ENCODE measurements at places on chromosomes 11 and 22. TPM values are rescaled to one million over a fixed set of nuclear protein-coding genes. Genes with fewer than 3 reads are reported as not detected.

SCGB1D2 gene
- not detected for total RNA-seq

TKFC gene
- 67.8 TPM for total RNA-seq

MS4A3 gene
- 0.40 TPM for total RNA-seq

CYTH4 gene
- total RNA-seq: 24.1 TPM

OR51B5 gene
- total RNA-seq: 0.37 TPM

ANKRD13D gene
- 80.5 TPM for total RNA-seq

SSTR3 gene
- 0.06 TPM for total RNA-seq

SLC22A12 gene
- not detected for total RNA-seq

MMP27 gene
- not detected for total RNA-seq

DNA sequence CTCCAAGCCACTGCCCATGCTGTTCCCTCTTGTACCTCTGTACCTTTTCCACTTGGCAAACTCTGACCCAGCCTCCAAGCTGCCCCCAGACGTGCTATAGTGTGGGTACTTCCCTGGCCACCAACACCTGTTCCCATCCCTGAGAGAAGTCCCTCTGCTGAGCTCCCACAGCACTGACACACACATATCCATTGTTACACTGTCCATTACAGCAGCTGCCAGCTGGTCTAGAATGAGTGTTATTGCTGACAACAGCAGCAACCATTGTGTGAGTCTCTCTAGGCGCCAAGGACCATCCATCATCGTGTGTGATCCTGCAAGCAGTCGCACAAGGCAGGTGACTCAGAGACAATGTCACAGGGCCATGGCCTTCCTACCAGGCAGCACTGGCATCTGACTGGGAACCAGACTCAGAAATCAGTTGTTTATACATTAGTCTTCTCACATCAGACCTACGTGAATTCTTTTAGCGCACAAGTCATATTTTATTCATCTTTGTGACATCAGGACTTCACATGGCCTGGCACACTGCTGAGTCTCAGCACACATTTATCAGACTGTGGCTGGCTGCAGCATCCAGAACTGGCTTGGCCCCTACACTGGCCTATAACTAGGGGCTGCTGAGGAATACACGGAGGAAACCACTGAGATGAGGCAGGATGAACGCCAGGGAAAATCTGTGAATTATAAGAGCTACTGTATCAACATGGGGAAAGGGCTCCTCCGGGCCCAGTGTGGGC, 56.4 kb downstream of the SGSM3 start:
- no peak for DNase-seq

- DNase-seq: no peak
These were observed 2.3 kb upstream of the TMEM45B start for GRCh38 chr11:129813231-129813791.

GRCh38 chr11:121889186-121889585, 226.8 kb downstream of the BLID start:
- no peak for DNase-seq

DNA sequence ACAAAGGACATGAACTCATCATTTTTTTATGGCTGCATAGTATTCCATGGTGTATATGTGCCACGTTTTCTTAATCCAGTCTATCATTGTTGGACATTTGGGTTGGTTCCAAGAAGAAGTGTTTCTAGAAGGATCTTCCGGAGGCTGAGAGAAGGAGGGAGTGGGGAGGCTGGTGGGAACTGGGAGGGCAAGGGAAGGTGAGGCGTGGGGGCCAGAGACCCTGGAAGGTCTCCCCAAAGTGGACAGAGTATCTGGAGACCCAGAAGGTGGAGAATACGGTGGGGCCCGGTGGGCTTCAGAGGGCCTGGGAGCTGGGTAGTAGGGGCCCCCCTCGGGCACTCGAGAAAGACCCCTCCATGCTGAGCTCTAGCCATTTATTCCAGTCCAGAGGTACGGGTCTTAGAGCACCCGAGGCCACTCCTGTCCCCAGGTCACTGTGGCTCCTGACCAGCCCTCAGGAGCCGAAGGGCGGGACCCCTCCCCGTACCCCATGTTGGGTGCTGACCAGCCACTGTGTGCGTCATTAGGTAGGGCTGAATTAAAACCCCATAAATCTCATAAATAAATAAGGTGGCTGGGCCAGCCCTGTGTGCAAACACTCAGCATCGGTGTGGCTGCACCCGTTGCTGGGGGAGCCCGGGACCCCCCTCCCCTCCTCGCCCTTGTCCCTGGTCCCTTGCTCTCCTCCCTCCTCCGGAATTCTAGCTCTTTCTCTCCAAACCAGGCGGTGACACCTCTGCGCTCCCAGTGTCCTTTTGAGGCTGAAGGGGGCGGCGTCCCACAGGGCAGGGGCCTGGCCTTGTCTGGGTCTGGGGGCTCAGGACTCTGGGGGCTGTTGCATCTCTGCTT, 38.8 kb upstream of the MUC5AC start:
- no peak for DNase-seq

- DNase-seq: no peak
These were observed 49.9 kb downstream of the BIRC2 start for GRCh38 chr11:102396708-102397563.

DNA sequence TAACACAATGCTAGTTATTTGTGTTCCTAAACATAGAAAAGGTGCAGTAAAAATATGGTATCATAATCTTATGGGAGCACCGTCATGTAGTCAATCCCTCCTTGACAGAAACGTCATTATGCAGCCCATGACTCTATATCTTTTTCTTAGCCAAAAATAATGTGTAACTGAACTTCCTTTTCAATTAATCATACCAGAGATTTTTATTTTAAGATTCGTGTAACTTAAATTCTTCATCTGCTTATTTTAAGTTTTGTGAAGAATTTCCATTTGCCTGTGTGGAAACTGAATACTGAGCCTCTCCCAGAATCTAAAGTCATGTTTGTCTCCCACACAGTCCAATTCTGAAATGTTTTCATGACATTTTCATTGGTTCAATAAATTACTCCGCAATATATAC, 699.1 kb downstream of the KCNA4 start:
- DNase-seq: no peak

DNA sequence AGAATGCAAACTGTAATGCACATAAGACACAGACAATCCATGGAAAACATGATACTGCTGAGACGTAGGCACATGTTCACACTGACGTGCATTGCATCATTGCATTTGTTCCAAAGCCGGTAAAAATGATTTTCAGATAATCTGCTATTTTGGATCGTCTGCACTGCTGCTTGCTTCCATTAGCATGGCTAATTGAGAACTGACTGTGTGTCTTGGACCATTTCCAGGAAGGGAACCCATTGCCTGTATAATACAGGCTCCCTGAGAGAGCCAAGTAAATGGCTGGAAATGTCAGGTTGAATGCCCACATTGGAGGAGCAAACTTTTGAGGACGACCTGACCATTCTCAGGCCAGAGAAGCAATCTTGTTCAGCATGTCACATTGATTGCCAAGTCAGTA, 304.8 kb downstream of the ST3GAL4 start:
- DNase-seq: no peak

- no peak for DNase-seq
These were observed 5.9 kb downstream of the PLXNB2 start for GRCh38 chr22:50301581-50301991.

DNA sequence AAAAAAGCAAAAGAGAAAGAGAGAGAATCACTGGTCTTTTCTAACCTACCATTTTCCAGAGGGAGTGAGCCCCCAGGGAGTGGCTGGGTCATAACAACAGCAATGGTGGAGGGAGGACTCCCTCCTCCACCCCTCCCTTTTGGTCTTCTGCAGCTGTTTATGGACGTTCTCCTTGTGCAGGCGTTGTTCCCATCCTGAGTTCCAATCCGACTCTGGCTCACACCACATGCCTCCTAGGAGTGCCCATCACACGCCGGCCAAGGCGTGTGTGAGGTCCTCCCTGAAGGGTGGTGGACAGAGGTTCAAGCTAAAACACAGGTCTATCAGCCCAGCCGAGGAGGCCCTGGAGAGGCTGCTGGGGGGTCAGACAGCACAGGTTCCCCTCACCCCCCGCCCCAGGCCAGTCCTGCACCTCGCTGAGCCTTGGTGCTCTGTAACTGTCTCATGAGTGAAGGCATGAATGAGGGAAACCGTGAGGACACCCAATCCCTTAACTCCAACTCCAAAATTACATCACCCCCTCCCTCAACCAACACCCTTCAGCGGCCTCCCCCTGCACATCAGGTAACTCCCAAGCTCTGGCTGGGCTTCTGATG, 29.4 kb downstream of the IFT27 start:
- no peak for DNase-seq

DNA sequence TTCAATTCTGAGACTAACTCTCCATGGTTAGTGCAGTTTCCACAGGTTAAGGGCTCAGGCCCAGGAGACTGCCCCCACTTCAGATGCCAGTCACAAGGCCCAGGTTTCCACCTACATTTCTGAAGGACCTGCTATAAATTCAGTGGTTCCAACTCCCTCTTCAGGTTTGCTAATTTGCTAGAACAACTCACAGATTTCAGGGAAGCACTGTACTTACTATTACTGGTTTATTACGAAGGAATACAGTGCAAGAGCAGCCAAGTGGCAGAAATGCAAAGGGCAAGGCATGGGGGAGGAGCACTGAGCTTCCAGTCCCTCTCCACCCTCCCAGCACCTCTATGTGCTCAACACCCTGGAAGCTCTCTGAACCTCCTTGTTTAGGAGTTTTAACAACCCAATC, 39.3 kb upstream of the SPON1 start:
- DNase-seq: no peak

- DNase-seq: no peak
These were observed 50.3 kb downstream of the TRIOBP start for GRCh38 chr22:37747080-37747714.

- no peak for DNase-seq
These were observed 31.3 kb upstream of the DRD2 start for GRCh38 chr11:113506461-113506860.

- DNase-seq: no peak
These were observed 6.7 kb downstream of the DDI1 start for GRCh38 chr11:104043142-104043541.

DNA sequence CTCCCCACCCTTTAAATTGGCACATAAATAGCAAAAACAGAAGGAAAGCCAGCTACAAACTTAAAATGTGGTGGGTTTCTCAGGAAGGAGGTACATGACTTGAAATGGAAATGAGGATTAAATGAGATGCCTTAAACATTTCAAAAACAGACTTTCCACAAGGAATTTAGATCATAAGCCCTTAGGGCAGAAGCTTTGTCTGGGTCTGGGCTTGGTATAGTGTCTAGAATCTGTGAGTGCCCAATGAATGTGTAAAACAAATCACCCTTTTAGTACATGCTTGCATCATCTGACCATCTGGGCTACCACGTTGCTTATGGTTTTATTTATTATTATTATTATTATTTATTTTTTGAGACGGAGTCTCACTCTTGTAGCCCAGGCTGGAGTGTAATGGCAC, 37.1 kb upstream of the CREB3L1 start:
- no peak for DNase-seq

- no peak for DNase-seq
These were observed 116.4 kb downstream of the ARHGAP32 start for GRCh38 chr11:129075757-129076156.

GRCh38 chr11:111663820-111664219, 61.6 kb downstream of the SIK2 start:
- peak; percentile 51 for DNase-seq

- no peak for DNase-seq
These were observed 483.0 kb downstream of the MN1 start for GRCh38 chr22:27318516-27318915.

DNA sequence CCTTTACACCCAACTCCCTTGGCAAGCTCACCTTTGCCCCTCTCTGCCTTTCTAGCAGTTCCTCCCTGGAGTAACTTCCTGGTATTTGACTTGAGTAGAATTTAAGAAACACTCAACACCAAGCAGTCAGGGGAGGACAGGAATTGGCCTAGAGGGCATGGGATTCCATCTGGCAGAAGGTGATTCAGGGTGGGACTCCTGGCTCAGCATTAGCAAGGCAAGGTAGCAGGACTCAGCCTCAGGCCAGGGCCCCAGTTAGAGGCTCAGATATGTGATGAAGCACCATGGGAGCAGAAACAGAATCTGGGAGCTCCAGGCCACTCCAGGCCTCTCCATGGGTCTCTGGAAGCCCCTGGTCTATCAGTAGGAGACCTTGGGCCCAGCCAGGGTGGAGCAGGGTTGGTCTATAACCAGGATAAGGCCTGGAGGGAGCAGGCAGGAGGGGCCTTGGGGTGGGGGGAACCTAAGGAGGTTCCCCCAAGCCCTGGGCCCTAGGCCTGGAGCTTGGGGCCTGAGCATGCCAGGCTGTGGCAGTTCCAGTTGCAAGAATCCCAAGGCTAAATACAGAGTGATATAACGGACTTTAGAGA, 148.2 kb downstream of the PARVA start:
- DNase-seq: no peak

DNA sequence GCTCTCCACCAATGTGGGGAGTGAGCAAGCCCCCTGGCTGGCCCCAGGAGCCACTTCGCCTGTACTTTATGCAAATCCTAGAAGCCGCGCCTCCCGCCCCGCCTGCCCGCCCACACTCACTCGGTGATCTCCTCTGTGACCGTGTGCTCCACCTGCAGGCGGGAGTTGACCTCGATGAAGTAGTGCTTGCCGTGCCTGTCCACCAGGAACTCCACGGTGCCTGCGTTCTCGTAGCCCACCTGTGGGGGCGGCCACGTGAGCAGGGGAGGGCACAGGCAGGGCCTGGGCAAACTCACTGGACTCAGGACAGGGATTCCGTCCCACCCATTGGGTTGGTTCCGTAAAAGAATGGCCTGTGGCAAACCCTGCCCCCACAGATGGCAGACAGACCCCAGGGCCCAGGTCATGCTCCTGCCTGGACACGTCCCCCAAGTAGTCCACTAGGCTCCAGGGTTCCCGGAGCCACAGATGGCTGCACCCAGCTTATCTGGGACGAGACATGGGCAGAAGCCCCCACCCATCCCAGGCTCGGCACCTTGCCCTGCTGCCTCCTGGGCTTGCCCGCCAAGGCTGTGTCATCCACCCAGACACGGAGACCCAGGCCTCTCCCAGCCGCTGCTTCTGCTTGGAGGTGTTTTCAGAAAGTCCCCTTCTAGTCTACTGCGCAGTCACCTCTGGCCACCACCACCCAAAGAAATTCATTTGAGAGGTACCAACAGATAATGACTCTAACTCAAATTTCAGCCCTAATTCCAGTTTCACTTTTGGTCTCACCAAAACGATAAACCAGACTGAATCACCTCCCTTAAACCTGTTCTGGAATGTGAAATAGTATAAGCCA, 12.1 kb downstream of the LRFN4 start:
- peak; percentile 45 for DNase-seq

DNA sequence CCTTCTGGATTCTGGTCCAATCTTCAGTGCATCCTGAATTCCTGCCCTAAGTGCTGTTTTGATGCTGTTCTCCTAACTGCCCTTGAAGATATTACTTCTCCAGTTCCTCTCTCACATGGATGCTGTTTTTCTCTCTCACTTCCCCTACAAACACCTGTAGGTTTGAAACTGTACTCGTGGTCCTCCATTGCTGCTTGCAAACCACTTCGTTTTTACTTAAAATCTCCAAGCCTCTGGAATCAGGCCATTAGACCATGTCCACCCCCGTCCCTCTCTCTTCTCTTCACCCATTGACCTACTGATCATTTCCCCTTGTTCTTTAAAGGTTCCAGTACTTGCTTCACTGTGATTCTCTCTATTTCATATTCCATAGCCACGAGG, 988.1 kb downstream of the NTM start:
- DNase-seq: no peak

All from mucosa of gallbladder (tissue), 1 donor.